ENCODE measurements at places on chromosomes 12 and 14.

GRCh38 chr12:31267966-31268365 is 58.0 kb downstream of the SINHCAF start:
- no peak for DNase-seq

DNA sequence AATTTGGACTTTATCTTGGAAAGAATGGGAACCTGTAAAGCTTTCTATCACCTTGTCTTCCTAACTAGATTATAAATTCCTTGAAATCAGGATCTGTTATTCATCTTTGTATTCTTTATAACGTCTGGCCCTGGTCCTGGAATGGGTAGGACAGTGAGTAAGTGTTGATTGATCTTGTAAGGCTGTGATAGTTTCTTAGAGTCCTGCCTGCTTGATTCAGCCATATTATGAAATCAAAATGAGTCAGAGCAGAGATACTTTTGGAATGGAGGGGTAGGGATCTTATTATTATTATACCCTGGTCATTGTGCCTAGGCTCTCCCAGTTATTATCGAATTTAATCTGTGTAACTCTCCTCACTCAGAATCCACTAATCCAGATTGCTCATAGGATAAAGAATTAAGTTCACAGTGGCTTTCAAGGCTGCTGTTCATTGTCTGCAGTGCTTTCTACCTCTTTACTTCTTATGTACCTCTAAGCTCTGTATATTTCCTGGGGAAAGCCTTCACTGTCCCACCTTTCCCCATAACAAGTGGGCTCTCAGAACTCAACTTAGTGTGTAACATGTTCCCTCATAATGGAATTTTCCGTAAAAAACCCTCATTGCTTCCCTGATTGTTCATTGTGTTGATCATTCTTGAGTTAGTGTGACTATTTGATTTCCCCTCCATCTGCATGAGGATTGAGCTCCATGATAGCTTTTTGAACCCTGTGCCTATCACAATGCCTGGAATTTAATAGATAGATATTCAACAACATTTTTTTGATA is 93.3 kb downstream of the DAAM1 start:
- no peak for DNase-seq

DNA sequence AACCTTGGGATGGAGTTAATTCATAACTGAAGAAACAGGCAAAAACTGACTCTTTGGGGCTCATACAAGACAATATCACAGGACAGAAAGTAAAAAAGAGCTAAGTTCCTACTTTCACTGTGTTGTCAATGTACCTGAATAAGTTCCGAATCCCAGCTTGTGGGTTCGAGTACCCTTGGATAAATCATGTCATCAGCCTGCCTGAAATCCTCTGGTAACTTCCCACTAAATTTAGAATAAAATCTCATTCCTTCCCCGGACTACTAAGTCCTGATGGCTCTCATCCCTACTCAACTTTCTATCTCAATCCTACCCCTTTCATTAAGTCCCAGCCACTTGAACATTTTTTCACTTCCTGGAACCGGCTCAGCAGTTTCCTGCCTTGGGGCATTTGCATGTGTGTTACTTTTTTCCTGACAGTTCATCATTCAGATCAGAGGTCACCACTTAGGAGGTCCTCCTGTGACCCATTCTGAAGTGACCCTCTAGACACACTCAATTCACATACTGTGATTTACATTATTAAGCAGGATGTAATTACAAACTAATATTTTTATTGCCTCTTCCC is 12.7 kb downstream of the ERP29 start:
- DNase-seq, result no peak

DNA sequence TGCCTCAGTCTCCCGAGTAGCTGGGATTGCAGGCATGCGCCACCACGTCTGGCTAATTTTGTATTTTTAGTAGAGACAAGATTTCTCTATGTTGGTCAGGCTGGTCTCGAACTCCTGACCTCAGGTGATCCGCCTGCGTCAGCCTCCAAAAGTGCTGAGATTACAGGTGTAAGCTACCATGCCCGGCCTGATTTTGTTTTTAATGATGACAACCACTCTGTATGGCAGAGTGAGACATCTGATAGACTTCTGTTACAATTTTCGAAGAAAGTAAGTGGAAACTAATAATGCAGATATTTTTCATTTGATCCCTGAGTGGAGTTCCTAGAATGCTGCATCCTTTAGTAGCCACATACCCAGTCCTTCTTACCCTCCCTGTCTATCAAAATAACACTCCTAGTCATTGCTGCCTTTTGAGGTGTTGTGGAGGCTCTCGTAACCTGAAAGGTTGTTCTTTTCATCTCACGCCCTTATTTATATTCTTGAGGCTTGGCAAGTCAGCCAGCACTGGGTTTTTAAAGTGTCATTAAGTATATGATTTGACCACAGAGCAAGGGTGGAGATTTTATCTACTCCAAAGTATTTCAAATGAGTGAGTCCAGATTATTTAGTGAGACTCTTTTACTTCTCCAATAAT is 5.9 kb upstream of the EID3 start:
- no peak for DNase-seq

DNA sequence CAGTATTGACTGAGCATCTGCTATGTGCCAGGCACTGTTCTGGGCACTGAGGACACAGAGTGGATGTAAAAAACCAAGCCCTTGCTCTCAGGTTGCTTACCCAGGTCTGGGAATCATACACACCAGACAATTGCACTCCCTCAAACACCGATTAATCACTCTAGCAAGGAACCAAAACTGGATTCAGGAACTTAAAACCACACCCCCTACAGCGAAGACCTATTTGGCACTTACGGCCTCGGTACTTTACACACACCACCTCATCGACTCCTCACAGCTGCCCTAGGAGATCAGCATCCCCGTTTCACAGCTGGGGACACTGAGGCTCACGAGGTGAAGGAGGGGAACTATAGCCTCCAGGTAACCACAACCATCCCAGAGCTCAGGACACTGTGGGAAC is 1.6 kb downstream of the GLTP start:
- DNase-seq, result no peak
